DND-41 (cell line): ENCODE measurements at places on chromosomes 16 and 17.

DNA sequence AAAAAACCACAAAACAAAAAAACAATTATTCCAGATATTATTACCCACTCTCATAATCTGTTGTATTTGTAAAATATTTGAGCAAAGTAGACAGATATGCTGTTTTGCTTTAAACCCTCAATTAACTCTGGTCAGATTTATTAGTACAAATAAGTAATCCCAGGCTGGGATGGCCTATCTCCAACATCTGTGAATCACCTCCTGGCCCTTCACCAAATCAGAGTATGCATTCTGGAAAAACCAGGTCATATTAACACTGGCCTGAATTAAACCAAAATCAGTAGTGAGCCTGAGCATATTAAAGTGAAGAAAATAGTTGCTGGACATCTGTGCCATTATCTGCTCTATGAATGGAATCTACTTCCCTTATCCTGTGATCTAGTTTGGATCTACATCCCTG is 41.0 kb downstream of the STAT3 start:
- H3K27me3 ChIP-seq: no peaks in the 10 kb centered on the region
- peaks cover 16% of the 10 kb centered on the region for H3K36me3 ChIP-seq
- no peak overlapping the region for H3K27ac ChIP-seq
- H3K4me3 ChIP-seq: no peak overlapping the region

GRCh38 chr17:27810211-27810901 is 10.0 kb upstream of the NOS2 start:
- DNase-seq: no peak
- peaks cover 18% of the 10 kb centered on the region for H3K4me1 ChIP-seq
- H3K36me3 ChIP-seq: no peaks in the 10 kb centered on the region
- H3K27ac ChIP-seq: no peak overlapping the region

- no peak overlapping the region for H3K4me3 ChIP-seq
- H3K36me3 ChIP-seq: peaks cover 7% of the 10 kb centered on the region; the same call in 1 of the 2 replicates
- 0 out of 2 replicates have a peak overlapping the region, but pooled peaks have one; percentile 10 for H3K27ac ChIP-seq
- no peak for DNase-seq
Measured at GRCh38 chr17:30821871-30822723, 2.4 kb downstream of the CRLF3 start.

- no peaks in the 10 kb centered on the region for H3K36me3 ChIP-seq
- H3K27ac ChIP-seq: no peak overlapping the region
- no peaks in the 10 kb centered on the region for H3K4me1 ChIP-seq
- no peak overlapping the region for H3K4me3 ChIP-seq
- no peaks in the 10 kb centered on the region for H3K27me3 ChIP-seq
Measured at GRCh38 chr17:74433421-74434121, 1.7 kb downstream of the GPRC5C start.

DNA sequence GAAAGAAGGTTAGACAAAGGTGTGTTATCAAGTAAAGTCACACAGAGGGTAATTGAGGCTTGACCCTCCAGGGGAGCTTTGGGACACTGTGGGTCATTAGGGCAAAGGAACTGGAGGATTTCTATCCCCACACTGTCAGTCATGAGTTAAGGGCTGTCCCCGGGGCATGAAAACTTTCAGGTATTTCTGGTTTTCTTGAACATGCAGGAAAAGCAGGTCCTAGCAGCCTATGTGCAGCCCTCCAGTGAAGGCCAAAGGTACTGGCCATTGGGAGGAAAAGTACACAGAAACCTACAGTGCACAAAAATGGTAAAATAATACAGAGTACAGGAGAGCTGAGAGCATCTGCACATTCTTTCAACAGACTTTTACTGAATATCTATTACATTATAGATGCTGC is 44.4 kb upstream of the SCNN1B start:
- peaks cover 2% of the 10 kb centered on the region for H3K27me3 ChIP-seq
- H3K36me3 ChIP-seq: no peaks in the 10 kb centered on the region

DNA sequence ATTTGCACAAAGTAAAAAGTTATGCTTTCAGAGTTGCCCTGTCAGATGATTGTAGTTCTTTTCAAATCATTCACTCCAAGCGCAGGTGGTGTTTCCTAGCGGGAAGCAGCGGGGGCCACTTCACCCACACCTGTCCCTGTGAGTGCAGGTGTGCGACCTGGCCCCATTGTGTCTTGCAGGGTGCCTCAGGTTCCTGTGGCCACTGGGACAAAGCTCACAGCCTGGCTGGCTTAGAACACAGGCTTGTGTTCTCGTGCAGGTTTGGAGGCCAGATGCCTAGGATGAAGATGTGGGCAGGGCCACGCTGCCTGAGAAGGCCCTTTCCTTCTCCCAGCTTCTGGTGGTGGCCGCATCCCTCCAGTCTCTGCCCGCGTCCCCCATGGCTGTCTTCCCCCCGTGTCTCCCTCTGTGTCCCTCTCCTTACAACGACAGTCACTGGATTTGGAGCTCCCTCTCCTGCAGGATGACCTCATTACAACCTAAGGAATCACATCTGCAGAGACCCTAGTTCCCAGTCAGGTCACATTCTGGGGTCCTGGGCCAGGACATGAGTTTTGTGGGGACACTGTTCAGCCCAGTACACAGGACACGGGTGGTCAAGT is 90.5 kb downstream of the NPIPB11 start:
- no peak overlapping the region for H3K4me3 ChIP-seq
- DNase-seq: no peak
- no peaks in the 10 kb centered on the region for H3K36me3 ChIP-seq
- no peaks in the 10 kb centered on the region for H3K4me1 ChIP-seq
- no peak overlapping the region for H3K27ac ChIP-seq

- H3K36me3 ChIP-seq: no peaks in the 10 kb centered on the region
- peaks cover 12% of the 10 kb centered on the region for H3K27me3 ChIP-seq
- H3K27ac ChIP-seq: no peak overlapping the region
- no peak overlapping the region for H3K4me3 ChIP-seq
- H3K4me1 ChIP-seq: no peaks in the 10 kb centered on the region
Measured at GRCh38 chr16:86740906-86741799, 162.8 kb downstream of the FOXL1 start.

DNA sequence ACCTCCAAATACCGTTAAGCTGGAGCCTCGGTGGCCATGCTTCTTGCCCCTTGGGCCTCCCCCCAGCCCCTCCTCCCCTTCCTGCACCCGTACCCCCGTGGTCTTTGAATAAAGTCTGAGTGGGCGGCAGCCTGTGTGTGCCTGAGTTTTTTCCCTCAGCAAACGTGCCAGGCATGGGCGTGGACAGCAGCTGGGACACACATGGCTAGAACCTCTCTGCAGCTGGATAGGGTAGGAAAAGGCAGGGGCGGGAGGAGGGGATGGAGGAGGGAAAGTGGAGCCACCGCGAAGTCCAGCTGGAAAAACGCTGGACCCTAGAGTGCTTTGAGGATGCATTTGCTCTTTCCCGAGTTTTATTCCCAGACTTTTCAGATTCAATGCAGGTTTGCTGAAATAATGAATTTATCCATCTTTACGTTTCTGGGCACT is 928 bp downstream of the HBA1 start:
- no peaks in the 10 kb centered on the region for H3K27me3 ChIP-seq
- H3K36me3 ChIP-seq: no peaks in the 10 kb centered on the region
- no peak for DNase-seq

DNA sequence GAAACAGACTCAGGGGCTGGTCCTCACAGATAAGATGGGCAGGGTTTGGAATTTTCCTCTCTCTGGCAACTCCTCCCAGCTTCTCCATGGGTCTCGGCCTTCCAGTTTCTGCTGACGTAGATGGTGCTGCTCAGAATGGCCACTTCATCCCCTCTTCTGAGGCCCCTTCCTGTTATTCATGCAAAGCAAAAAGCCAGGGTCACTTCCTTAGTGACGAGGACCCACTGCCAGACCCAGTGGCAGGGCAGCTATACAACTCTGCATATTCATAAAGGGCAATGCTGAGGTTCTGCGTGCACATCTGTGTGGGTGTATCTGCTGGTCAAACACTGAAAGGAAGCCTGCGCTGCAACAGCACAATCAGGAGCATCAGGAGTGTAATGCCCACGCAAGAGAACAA is 108.8 kb downstream of the WSCD1 start:
- H3K27ac ChIP-seq: no peak overlapping the region
- no peaks in the 10 kb centered on the region for H3K27me3 ChIP-seq
- no peaks in the 10 kb centered on the region for H3K4me1 ChIP-seq

DNA sequence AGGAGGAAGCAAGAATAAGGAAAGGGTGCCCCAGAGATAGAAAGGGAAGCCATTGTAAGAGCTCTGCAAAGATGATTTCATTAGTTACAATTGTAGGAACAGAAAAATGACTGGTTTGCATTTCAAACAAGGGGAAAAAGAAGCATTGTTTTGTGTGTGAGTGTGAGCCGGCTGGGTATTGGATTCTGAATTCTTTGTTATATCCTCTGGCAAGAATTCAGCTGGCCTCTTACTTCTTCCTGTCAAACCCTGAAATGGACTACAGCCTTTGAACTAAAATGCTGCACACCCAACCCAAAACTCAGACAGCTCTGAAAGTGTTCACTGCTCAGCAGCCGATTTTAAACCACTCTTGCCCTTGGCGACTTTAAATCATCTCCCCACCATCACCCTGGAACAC is 461.3 kb downstream of the PMP22 start:
- H3K4me3 ChIP-seq: no peak overlapping the region
- H3K27me3 ChIP-seq: no peaks in the 10 kb centered on the region
- no peak overlapping the region for H3K27ac ChIP-seq
- no peak for DNase-seq
- H3K4me1 ChIP-seq: no peaks in the 10 kb centered on the region

DNA sequence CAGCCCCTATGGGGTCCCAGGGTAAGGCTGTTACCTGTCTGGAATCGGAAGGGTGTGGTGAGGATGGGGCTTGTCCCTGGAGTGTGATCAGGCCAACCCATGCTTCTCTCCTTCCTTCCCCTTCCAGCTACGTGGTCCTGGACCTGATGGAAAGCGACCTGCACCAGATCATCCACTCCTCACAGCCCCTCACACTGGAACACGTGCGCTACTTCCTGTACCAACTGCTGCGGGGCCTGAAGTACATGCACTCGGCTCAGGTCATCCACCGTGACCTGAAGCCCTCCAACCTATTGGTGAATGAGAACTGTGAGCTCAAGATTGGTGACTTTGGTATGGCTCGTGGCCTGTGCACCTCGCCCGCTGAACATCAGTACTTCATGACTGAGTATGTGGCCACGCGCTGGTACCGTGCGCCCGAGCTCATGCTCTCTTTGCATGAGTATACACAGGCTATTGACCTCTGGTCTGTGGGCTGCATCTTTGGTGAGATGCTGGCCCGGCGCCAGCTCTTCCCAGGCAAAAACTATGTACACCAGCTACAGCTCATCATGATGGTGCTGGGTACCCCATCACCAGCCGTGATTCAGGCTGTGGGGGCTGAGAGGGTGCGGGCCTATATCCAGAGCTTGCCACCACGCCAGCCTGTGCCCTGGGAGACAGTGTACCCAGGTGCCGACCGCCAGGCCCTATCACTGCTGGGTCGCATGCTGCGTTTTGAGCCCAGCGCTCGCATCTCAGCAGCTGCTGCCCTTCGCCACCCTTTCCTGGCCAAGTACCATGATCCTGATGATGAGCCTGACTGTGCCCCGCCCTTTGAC is 2.4 kb downstream of the MAPK7 start:
- no peak for DNase-seq
- H3K4me3 ChIP-seq: no peak overlapping the region
- no peak overlapping the region for H3K27ac ChIP-seq
- no peaks in the 10 kb centered on the region for H3K27me3 ChIP-seq
